Left kidney (tissue), 8 donors: ENCODE measurements at places on chromosomes 1 and 21. TPM values are rescaled to one million over a fixed set of nuclear protein-coding genes. Genes with fewer than 3 reads are reported as not detected.

The ABCA4 gene
- polyA plus RNA-seq, result 11.4 TPM

DNA sequence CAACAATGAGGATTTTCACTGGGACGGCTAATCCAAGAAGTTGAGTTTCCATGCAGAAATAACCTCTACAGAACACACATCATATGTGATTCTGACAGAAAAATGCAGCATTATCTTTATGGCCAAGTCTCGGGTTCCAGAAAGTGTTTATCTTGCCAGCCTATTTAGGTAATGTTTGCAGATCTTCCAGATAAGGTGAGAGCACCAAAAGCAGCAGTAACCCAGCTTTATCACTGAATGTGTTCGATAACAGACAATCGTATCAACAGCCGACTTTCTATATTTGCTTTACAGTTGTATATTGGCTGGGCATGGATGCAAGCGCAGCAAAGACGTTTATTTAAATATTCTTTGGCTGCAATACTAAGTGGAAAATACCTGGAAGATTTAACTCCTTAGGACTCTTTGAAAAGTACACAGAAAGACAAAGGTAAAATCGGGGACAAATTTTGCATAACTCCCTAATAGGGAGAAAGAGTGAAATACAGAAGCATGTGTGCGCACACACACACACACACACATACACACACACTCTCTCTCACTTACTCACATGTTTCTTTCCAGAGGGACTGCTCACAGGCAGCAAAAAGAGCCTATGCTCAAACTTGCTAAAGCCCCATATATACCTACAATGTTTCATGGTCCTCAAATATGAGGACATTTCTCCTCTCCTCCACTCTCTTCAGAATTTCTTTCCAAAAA, 3.0 kb upstream of the CTSK start:
- DNase-seq, result no peak

GRCh38 chr1:114292194-114292593, 138.5 kb upstream of the SYT6 start:
- no peak for DNase-seq

- DNase-seq, result no peak
These were observed 30.7 kb downstream of the MYOM3 start for GRCh38 chr1:24081190-24081589.

- DNase-seq, result no peak
These were observed 2.5 kb downstream of the RHOC start for GRCh38 chr1:112704391-112704933.
